ENCODE measurements at places on chromosomes 3 and 15.
A peak's percentile ranks its signal among the peaks of the same experiment; 100 is the strongest.

DNA sequence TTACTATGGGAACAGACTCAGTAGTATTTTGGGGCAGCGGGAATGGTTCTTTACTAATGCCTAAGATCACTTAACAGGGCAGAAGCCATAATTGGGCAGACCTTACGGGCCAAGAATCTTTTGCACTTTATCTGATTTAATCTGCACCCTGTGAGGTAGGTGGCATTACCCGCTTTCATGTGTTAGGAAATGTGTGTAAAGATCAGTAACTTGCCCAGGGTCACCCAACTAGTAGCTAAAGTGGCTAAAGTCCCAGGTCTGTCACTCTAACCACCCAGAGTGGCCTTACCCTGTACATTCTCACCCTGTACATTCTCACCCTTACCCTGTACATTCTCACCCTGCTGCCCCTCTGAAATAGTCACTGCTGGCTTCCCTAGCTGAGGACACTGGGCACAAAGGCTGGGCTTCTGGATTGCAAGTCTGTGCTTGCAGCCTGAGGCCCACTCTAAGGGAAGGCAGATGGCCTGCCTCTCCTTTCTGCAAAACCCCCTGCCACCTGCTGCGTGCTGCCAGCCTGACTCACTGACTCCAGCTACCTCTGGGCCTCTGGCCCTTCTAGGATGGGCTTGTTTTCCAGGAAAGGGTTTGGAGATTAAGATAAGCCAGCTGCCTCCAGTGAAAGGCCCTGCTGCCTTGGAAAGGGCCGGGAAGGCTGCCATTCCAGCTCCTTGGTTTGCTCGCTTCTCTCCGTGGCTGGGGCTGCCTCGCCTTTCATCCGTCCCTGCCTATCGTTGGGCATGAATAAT lies 37.5 kb upstream of the MYZAP start:
- DNase-seq = peak; percentile 81

DNA sequence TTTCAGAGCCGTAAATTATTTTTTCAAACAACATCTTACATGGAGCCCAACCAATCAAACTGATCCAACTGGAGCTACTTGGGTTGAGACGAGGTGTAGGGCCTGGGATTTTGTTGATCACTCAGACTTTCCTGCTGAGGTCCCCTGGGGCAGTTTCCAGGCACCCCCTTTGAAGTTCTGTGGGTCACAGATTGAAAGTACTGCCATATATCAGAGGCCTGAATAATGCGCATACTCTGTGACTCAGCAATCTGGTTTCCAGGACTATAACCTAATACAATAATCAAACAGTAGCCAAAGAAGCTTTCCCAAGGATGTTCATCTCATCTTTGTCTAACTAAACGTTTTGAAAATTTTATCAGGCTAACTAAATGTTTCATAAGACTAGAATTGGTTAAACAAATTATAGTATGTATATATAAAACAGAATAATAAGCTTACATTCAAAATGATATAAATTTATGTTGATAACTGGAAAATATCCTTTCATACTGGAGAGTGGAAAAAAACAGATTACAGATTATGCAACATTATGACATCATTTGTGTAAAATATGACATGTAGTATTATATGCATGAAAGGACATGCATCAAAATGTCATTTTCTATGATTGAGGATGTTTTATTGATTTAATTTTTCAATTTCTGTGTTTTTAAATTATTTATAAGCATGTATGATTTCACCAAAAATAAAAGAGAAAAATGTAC lies 617.1 kb downstream of the NTRK3 start:
- DNase-seq = no peak

- DNase-seq = no peak
Measured at GRCh38 chr15:101675796-101676582, 23.8 kb upstream of the TM2D3 start.

DNA sequence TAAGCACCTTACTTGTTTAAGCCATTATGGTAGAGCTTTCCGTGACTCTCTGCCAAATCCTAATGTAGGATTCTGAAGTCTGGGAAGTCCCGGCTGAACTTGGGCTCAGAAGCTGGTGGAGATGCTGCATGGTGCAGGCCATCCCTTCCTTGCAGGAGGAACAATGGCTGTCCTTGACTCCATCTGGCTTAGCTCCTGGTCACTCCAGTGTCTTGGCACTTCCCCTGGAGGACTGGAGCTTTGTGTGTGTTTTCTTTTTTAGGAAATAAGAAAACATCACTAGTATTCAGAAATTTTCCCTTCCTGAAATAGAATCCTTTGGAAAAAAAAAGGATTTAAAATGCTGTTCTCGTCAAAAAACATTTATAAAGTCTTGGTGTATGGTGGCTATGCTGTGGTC lies 209.3 kb upstream of the ROPN1 start:
- no peak for DNase-seq

GRCh38 chr3:184261270-184261853 lies at the start of gene CAMK2N2:
Gene CAMK2N2, minus strand, starts transcription at chr3:184261553. Its CDS starts 268 bp downstream, at chr3:184261285.
- DNase-seq = no peak

GRCh38 chr3:47908744-47909143 lies 105.8 kb downstream of the DHX30 start:
- DNase-seq = no peak

DNA sequence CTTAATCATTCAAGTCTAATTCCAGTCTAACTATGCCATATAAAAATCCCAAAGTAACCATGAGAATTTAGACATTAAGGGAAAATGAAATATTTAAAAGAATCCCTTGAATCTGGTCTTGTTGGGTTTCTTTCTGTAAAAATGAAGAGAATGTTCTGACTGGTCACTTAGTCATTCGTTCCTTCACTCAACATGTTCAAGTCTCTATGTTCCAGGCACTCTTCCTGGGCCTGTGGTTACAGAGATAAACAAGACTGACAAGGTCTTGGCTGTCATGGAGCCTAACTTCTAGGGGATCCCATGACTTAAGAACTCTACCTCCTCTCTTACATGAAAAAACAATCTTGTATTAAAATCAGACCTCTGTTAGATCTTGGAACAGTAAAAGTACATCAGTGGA lies 638.6 kb upstream of the TBL1XR1 start:
- DNase-seq = no peak

DNA sequence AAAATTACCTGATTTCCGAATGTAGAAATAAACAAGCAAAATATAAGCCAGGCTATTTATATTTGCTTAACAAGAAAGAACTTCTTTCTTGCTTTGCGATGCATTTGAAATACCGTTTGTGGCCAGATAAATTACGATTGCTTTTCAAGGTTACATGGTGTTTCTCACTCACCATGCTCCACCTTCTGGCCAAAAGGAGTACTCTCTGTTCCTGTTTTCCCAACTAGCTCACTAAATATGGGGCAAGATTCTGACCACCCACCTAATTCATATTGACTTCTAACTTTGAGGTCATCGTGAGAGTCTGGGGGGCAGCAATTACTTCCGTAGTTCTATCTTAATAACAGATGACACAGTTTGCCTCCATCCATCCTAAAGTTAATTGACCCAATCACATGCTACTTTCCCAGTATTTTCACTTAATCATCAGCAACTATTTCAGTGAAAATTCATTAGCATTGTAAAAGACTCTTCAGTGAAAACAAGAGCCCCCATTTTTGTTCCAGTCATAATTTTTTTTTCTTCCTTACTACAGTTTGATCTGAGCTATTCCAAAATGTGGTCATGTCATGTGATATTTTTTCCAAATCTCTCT lies 25.9 kb downstream of the ACP3 start:
- peak; percentile 10 for DNase-seq

- no peak for DNase-seq
Measured at GRCh38 chr3:60743631-60744164, 507.6 kb downstream of the FHIT start.

GRCh38 chr15:44802336-44802735 lies 66.0 kb downstream of the TRIM69 start:
- no peak for DNase-seq
